ENCODE measurements at places on chromosomes 13 and 19.

GRCh38 chr19:18224525-18225354 is 1.5 kb downstream of the PDE4C start:
- DNase-seq = peak; percentile 96

- no peak for DNase-seq
These were observed 91.5 kb upstream of the MCF2L start for GRCh38 chr13:112877539-112877938.

DNA sequence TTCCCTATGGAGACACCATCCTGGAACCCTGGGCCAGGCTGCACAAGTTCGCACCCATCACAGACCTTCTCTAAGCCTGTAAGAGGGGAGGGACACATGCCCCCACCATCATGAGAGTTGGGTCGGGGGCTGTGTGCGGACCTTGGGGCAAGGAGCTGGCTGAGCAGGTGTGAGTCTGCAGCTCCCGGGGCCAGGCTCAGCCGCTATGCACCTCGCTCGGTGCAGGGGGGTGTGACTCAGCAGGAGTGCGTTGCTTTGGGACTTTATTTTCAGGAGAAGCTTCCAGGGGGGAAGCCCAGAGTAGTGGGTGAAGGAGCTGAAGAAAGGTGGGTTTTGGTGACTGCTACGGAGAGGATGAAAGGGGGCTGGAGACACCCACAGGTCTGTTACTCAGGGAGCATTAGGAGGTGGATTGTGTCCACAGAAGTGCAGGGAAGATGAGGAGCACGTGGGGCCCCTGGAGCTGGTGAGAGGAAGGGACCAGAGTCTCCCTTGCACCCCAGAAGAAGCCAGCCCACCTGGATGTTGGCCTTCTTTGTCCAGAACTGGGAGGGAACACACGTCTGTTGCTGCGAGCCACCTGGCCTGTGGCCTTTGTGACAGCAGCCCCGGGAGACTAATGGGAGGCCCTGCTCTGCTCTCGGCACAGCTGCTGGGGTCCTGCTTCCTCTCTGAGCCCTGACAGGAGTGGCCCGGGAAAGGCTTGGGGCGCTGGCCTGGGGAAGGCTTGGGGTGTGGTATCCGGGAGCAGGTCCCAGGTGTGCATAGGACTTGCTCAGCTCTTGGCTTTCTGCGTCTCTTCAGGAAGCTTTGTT is 162.6 kb downstream of the TEX29 start:
- no peak for DNase-seq

DNA sequence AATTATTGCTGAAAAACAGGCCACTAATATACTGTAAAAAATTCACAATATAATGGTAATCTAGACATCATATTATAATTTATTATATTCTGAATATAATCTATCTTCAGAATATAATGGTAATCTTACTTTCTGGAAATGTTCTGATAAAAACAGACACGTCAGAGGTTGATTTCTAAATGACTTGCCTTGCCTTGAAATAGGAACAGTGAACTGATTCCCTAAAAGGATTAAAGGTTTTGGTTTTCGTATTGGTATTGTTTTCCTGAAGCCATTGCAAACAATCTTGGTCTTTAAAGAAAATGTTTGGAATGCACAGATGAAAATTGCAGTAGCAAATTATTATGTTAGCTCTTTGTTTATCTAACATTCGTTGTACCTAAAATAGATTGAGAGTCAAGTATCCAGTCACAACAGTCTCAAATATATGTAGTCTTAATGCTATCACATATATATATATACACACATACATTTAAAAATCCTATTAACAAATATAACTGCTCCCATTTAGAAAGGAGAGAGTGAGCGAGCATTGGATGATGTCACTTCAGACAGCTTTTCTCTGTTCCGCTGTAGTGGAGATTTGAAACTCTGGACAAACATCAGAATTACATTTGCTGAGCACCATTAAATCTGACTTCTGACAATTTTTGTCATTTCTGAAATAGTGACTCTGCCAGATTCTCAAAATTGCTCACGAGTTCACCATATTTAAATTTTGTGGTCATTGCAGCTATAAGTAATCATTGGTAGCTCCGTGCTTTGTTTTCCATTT is 1.7 kb downstream of the ITM2B start:
- no peak for DNase-seq

DNA sequence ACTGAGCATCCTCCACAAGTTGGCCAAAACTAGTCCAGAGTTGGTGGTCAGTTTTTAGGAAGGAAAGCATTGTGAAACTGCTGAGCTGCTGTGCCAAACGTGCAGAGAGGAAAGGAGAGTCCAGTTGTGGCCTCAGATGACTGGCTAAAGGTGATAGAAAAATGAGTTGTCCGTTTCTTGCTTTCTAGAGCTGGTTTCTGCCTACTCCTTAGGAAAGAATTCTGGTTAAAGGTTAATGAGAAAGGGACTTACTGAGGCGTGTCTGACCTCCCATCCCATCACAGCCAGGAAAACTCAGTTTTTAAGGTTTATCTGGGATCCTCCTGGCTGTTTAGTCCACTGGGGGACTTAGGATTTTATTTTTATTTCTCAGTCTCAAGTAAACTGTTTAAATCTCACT is 1186.3 kb downstream of the UQCRFS1 start:
- no peak for DNase-seq

Measured in fibroblast of skin of abdomen (primary cell).